Activated naive CD4-positive, alpha-beta T cell treated with anti-CD3 and anti-CD28 coated beads for 36 hours (primary cell): ENCODE measurements at places on chromosomes 4 and X.

DNA sequence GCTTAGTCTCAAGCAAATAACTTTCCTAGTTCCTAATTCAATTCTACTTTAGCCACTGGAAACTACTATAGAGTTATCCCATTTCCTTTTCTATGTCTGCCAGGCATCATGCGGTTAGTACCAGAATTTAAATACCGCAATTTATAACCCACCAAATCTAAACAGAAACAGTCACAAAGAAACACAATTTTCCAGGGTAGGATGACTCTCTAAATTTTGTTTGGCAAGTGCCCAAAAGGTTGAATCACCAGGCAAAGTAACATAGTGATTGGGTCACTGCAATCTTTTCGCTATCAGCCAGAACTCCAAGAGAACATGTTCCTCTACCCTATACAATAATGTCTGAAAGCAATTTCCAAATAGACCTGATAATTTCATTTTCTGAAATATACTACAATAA is 240.2 kb upstream of the GRIA3 start:
- no peak for DNase-seq

DNA sequence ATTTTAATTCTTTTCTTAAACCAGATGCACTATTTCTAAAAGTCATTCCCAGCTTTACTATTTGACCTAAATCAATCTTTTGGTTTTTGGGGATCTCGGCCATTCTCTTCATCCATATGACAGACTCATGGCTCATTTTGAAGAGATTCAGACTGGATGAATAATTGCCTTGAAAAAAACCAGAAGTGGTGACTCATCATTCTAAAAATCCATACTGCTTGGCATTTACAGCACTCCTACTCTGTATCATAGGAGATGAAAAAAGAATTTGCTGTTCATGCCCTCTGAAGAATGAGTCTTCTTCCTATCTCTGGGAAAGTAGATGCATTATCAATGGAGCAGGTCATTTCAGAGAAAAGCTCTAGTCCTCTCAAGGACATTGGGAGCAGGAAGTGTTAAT is 220.5 kb upstream of the RPS6KA3 start:
- DNase-seq: no peak

DNA sequence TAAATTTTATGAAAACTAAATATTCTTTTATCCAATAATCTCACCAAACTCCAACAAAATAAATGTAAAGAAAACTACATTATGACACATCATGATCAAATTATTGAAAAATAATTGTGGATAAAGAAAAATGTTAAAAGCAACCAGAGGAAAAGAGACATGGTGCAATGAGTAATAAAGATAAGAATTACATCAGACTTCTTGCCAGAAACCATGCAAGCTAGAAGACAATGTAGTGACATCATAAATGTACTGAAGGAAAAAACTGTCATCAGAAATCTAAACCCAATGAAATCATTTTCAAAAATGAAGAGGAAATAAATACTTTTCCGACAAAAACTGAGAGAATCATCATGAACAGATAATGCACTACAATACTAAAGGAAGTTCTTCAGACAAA is 135.9 kb upstream of the EOLA2 start:
- DNase-seq: no peak

DNA sequence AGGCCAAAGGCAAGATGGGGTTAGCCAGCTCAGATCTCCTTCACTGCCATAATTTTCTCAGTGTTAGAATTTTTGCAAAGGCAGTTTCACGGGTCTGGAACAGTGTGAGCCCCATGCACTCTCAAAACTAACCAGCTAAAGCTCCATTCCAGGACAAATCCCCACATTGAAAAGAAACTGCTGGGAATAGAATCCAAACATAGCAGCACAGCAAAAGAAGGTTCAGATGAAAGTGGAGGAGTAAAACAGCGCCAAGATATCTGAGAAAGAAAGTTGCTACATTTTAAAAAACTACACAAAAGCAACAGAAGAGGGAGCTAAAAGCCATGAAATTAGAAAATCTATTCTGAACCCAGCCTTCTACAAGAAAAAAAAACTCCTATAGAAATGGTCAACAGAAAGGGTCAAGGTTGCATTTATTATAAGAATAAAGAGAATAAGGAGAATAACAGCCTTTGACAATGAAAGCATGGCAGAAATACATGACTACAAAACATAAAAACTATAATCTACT is 39.6 kb upstream of the SLC7A3 start:
- no peak for DNase-seq

- peak; percentile 27 for DNase-seq
Observed at GRCh38 chrX:153925387-153925738, 701 bp downstream of the ARHGAP4 start.

DNA sequence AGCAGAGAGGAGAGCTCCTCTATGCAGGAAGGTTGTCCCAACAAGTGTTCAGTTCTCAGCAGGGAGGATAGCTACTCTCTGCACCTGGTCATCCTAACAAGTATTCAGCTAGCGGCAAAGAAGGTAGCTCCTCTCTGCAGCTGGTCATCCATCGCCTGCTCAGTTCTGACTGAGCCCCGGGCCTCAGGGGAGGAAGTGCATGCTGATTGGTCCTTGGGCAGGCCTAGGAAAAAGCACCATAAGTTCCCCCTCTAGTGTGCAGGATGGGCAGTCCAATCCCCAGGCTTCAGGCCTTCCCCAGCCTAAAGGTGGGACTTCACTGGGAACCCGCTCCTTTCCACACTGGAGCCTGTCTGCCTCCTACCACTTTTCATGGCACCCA is 4.4 kb upstream of the FBXW7 start:
- DNase-seq: peak; percentile 28

- no peak for DNase-seq
Observed at GRCh38 chr4:118773429-118773792, 62.5 kb downstream of the SEC24D start.

- no peak for DNase-seq
Observed at GRCh38 chrX:40733706-40734105, 1.6 kb downstream of the MED14 start.

DNA sequence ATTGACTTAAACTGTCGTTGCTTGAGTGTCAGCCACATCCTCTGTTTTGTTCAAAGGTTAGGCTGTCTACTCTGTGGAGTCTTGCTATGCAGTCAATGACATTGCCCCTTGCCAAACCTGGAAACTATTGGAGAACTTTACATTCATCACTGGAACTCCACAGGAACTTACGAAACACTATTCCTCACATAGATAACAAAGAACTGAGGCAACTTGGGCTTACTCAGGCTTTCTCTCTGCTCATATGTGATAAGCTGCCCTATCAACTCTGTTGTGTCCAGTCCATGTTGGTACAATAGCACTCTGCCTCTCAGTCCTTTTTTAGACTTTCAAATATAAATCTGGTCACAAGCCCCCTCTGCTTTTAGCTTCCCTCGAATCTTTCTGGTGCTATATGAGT is 9.4 kb downstream of the NPY5R start:
- no peak for DNase-seq

GRCh38 chr4:87109945-87110344 is 110.5 kb downstream of the KLHL8 start:
- no peak for DNase-seq

DNA sequence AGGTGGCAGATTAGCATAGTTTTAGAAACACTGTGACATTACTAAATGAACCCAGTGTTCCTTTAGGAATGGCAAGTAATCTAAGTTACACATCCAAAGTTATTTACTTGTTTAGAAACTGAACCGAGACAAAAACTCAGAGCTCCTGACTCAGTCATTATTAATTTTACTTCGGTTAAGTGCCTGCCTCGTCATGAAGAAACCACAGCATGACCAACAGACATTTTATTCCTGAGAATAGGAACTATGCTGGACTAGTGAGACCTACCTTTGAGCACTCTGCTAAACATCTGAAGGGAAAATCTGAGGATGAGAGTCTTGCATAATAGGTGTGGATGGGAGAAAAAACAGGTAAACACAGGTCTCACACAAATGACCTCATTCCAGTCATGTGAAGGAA is 2.5 kb downstream of the BEX1 start:
- DNase-seq: no peak

- DNase-seq: peak; percentile 70
Observed at GRCh38 chr4:113394730-113395530, 345.5 kb downstream of the ANK2 start.
